Fibroblast of the conjunctiva (primary cell): ENCODE measurements at places on chromosomes 16 and 17.

DNA sequence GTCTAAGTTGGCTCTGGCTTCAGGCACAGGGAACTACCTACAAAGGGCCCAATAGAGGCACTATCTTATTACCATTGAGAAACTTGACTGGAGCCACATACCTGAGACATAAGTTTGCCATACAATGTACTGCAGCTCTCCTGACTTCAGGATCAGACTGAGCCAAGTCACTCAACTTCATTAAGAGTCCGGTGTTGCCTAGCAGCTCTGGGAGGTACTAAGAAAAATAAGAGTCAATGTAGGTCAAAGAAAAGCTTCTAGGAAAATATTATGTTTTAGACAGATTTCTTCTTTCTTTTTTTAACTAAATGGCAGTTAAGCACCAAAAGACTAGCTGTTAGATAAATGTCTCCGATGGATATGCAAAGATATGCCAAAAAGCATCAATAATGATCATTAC, 5.7 kb downstream of the HEATR6 start:
- no peak for DNase-seq

DNA sequence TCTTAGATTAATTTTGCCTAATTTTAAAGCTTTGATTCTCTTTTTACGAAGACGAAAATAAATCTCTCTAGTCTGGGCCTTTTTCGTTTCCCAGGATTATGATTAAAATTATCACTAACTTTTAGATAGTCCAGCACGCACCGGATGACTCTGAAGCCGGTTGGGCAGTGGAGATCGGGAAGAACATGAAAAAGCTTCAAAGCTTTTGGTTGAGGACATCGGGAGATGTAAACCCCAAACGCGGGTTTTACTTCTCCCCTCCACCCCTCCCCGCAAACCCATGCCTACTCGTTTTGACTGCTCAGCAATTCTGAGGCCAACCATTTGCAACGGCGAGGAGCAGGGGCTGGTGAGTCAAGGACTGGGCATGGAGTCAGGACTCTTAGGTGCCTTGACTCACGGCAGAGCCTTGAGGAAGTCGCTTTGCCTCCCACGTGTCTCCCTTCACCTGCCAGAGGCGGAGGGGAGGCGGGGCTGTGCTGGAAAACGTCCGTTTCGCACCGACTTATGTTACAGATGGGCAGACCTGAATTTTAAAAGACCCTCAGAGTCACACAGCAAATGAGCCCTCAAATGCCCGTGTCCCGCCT, 989 bp upstream of the DUSP14 start:
- DNase-seq, result peak; percentile 90

GRCh38 chr17:57803021-57803420, 46.8 kb downstream of the MRPS23 start:
- DNase-seq, result no peak

DNA sequence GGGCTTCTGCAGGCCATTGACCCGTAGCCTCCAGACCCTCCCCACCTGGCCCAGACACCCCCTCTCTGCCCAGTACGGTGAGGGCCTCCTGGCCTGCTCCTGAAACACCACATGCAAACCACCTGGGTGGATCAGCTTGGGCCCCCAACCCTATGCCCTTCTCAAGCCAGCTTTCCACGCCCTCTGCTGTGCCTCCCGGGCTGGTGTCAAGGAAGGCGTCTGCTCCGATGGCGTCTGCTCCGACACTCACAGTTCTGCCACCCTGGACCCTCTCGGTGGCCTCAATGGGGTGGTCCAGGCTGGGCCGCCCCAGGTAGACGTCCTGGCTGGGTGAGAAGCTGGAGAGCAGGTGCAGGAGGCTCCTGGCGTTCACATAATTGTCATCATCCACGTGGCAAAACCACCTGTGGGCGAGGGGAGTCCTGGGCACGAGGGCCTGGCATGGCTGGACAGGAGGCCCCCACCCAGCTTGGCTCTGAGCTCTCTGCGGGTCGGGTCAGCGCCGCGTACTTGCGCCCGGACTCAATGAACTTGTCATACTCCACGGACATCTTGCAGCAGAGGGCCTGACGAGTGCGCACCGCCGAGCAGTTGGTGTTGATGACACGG, 1.4 kb downstream of the RFNG start:
- no peak for DNase-seq

DNA sequence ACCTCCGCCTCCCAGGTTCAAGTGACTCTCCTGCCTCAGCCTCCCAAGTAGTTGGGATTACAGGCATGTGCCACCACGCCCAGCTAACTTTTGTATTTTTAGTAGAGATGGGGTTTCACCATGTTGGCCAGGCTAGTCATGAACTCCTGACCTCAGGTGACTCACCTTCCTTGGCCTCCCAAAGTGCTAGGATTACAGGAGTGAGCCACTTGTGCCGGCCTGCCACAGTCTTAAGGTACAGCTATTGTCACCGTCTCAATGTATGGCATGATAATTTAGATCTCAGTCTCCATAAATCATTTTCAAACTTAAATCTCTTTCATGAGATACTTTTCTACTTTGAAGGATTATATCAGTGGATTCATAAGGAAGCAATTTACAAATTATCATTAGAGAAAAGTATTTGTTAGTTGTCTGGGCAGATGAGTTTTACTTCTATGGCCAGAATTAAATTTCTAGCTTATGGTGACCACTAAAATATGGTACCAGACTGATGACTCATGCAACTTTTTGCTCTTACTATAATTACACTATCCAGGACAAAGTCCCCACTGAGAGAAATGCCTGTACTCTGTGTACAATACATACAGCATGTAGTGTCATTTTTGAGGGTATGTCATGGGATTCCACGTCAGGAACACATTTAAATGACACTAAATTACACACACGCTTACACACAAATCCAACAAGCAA, 1230.3 kb upstream of the GOT2 start:
- no peak for DNase-seq

GRCh38 chr17:39618956-39619785, 7.6 kb upstream of the PPP1R1B start:
- no peak for DNase-seq

DNA sequence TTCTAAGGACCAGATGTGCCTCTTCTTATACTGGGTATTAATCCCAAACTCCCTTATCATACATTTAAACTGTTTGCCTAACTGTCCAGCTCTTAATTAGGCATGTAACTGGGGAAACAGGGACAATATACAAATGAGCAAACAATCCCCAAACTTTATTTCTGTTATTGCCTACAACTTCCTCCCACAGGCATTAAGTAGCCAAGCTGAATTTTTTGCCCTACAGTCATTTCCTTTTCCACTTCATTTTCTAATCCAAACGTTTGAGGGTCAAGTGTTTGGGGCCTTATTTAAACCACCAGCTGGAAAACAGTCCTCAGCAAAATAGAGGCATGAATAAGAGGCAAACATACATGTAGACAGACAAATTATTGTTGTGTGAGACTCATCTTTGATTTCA, 77.4 kb upstream of the CCL2 start:
- DNase-seq, result no peak

DNA sequence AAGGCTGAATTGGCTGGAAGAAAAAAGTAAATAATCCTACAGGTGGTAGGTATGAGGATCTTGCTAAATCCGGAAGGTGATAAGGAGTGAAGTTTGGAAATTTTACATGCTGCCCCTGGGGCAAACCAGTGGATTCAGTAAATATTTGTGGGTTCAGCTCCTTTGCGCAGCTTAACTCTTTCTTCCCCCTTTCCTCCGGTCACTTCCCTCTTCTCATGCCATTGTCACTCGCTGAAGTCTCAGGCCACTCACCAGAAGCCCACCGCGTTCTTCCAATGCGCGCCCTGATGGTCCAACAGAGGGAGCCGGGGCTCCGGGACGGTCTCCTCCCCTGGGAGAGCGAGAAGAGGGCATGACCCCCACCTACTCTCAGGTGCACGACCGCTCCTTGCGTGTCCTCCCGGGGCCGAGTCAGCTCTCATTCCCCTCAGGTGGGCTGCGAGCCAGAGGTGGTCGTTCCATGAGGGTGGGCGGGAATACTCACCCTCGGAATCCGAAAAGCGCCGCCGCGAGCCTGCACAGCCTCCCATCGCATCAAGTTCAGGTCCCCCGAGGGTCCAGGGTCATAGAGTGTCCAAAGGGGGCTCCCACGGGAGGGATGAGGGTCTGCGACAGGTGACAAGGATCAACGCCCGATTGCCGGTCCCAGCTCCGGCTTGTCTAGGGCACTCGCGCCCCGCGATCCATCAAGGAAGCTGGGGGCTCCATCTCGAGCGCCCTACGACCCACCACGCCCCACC, 474 bp downstream of the CLN3 start:
- DNase-seq, result no peak

DNA sequence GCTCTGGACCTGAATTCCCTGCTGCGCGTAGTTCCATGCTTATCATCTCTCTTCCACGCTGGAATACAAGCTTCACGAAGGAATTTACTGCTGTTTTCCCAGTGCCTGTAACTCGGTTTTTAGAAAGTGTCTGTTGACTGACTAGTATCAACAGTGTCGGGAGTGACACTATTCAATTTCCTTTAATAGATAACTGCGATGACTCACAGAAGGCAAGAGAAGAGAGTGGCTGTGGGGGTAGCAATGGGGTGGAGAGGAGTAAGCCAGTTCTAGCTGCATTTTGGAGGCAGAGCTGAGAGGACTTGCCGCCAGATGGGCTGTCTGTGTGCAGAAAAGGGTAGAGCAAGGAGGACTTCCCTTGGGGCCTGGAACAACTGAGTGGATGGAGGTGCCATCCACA, 25.2 kb downstream of the B4GALNT2 start:
- no peak for DNase-seq

DNA sequence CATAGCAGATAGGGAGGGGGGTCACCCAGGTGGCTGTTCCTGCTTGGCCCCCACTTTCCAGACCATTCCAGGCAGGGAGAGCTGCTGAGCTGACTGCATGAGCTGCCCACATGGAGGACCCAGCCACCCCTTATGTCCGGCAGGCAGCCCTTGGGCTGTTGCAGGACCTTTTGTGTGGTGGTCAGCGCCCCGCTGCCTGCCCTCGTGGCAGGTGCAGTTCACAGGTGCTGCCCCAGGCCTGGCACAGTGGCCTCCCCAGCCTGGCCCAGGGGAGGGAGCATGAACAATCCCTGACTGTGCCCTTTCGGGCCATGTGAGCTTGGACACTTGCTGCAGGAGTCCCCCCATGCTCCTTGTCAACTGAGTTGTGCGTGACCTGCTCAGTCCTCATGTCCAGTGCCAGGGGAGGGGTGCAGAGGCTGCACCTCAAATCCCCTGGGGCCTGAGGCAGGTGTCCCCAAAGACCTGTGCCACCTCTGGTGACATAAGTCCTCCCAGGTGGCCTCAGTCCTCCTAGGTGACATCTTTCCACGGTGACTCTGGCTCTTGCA, 8.6 kb downstream of the TBC1D26 start:
- DNase-seq, result no peak

- no peak for DNase-seq
Measured at GRCh38 chr17:75832164-75832651, 12.0 kb downstream of the UNC13D start.

GRCh38 chr17:61322325-61323002, 77.2 kb upstream of the TBX2 start:
- no peak for DNase-seq

DNA sequence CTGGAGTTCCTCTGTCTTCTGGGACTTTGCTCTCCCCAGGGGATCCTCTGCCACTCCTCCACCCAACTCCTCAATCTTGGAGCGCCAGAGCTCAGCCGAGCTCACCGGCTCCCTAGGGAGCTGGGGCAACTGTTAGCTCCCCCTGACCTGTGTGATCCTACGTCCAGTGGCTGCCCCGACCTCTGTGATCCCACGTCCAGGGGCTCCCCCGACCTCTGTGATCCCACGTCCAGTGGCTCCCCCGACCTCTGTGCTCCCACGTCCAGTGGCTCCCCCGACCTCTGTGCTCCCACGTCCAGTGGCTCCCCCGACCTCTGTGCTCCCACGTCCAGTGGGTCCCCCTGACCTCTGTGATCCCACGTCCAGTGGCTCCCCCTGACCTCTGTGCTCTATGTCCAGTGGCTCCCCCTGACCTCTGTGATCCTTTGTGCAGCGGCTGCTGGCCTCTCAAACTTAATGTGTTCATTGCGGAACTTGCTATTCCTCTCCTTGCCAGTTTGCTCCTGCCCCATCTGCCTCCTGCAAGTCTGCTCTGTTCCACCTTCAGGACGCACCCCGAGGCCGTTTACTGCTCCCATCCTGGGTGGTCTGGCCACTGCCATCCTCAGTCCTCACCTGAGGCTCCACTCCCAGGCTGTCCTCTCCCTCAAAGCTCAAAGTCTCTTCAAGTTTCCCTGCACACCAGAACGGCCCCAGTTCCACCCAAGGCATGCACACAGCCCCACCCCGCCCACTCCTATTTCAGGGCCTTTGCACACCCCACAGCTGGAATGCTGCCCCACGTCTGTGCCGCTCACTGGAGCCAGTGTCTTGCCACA, 2.8 kb downstream of the VPS9D1 start:
- DNase-seq, result no peak

- peak; percentile 12 for DNase-seq
Measured at GRCh38 chr16:21100447-21100846, 50.2 kb downstream of the DNAH3 start.

GRCh38 chr16:70601576-70602575, 44.5 kb upstream of the IL34 start:
- no peak for DNase-seq

DNA sequence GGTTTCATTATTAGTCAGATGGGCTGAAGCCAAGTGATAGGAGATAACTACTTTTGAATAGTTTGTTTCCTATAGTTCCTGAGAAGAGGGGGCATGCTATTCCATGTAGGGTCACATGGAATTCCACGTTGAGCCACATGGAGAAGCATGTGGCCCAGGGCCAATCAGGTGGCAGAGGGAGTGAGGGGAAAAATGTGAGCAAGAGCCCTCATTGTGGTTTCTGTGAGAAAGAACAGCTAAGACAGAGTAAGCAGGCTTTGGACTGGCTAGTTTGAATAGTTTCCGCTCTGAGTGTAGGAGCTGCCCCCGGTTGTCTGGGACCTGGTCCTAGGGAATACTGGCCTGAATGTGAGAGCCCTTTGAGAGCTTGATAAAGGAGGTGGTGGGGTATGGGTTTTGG, 69.9 kb upstream of the CNTNAP4 start:
- no peak for DNase-seq

DNA sequence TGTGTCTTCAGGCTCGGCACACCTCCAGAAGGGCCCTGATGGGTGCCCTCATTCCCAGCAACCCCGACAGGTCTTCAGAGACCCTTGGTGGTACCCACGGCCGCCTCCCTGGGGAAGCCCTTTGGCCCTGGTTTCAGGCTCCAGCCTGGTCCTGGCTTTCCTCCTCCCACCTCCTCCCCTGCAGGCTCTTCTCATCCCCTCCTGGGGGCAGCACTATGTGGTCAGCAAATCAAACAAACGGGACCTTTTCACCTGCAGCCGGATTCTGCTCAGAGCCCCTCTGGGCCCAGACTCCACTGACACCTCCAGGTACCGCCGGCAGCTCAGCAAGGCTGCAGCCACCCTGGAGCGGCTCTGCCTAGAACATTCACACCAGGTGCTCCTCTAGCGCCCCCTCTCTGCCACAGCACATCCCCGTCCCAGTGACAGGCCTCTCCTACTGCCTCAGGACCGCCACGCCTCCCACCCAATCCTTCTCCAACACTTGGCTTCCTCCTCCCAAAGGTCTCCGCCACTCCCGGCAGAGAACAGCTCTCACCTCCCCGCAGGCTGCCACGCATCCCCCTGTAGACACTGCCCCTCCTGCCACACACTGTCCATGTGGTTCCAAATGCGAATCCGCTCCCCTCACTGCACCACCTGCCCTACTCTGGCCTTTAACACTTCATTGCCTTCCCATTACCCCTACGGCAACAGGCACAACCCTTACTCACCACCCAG, 12.0 kb downstream of the CORO7 start:
- no peak for DNase-seq
